ENCODE measurements at places on chromosomes 6 and 20.

DNA sequence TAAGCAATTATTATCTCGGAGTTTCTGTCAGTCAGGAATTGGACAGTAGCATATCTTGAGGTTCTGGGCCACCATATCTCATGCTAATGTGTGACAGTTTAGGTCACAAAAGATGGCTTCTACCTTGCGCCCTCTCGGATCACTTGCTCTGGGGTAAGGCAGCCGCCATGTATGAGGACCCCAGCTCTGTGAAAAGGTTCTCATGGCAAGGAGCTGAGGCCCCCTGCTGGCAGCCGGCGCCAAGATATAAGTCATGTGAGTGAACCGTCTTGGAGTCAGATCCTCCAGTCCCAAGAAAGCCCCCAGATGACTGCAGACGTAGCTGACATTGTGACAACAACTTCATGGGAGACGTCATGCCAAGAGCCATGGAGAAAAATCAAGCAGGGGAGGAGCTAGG lies 670.8 kb downstream of the KIF16B start:
- no peak for DNase-seq

GRCh38 chr20:25571240-25571639 lies 14.1 kb downstream of the NINL start:
- DNase-seq: no peak

DNA sequence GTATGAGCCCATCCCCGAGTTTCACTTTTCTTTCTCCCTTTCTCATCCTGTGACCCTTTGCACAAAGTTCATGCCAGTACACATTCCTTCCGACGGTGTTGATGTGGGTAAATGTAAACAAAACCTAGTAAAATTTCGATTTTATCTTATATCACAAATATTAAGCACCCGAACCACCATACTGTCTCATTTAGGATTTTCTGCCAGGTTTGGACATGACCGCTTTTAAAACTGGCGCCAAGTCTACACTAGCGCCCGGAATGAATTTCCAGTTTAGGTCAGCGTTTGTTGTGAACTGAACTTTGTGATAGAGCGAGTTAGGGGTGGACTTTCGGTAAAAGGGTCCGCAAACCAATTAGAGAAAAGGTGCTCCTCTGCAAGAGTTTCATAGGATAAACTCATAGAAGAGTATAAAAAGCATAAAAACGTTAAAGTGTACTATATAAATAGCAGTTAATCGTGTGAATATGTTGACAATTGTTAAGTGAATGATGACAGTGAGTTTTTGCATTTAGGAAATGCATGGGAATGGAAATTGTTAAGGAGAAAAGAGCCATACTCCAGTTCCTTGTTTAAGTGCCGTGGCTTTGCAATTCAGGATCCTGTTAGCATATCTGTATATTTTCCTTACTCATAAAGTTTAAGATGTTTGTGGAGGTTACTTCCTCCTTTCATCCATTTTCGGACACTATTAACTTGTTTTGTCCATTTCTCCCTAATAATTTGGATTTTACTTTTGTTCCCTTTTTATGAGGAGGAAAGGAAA lies 937 bp downstream of the AKAP7 start:
- DNase-seq: peak; percentile 53

- no peak for DNase-seq
Observed at GRCh38 chr20:9200620-9201019, 131.7 kb downstream of the PLCB4 start.

- DNase-seq: no peak
Observed at GRCh38 chr20:48782053-48782452, 45.7 kb downstream of the PREX1 start.

GRCh38 chr20:3788685-3789155 lies 2.2 kb upstream of the CENPB start:
- no peak for DNase-seq

- DNase-seq: peak; percentile 38
Observed at GRCh38 chr20:43938932-43939761, 24.5 kb downstream of the TOX2 start.

DNA sequence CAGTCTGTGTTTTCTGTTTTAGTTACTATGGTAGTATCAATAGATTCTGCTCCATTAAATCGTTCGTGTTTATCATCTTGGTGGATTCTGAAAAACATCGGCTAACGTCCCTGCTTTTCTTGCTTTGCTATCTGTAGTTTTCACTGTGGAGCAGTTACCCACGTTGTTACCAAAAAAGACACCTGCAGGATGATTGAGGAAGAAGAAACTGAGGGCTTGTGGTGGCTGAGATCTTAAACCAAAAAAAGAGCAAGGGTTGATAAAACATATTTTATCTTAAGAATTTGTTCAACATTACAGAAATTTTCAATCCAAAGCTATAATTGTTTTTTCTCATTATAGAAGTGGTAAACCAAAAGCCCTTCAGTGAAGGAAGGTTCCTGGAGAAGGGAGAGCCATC lies 166.3 kb downstream of the FARS2 start:
- DNase-seq: no peak

- DNase-seq: no peak
Observed at GRCh38 chr6:43481591-43482236, 4.3 kb downstream of the TJAP1 start.

GRCh38 chr20:11755071-11755841 lies 162.4 kb upstream of the BTBD3 start:
- DNase-seq: no peak

- DNase-seq: no peak
Observed at GRCh38 chr6:134422426-134423231, 104.7 kb upstream of the SGK1 start.

DNA sequence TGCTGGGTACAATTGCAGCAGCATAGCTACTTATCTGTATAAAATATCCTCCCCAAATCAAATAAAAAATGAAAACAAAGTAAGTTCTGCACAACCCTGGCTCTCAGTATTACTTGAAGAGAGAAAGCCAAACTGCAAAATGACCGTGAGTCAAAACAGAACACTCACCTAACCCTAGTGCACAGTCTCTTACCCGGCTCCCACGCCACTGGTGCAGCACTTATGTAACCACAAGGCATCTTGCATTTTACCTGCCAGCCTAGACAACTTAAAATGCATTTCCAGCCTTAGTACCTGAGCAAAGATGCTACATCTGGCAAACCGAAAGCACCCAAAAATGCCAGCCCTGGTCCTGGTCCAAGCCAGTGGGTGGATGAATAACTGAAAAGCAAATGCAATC lies 12.4 kb upstream of the SIRPB1 start:
- DNase-seq: no peak

DNA sequence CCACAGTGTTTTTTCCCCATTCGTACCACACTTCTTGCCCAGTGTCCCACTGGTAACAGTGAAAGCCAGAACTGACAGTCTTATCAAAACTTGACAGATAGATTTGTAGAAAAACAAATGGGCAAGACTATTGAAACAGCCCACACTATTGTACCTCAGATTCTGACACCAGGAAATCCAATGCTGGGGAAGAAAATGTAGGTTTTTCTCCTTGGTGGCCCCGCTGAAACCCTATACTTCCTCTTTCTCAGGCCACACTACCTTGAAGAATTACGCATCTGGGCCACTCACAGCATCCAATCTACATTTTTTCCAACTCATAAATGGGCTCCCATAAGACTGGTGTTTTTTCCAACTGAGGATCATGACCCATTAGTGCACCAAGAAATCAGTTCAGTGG lies 90.9 kb upstream of the HDDC2 start:
- DNase-seq: no peak

DNA sequence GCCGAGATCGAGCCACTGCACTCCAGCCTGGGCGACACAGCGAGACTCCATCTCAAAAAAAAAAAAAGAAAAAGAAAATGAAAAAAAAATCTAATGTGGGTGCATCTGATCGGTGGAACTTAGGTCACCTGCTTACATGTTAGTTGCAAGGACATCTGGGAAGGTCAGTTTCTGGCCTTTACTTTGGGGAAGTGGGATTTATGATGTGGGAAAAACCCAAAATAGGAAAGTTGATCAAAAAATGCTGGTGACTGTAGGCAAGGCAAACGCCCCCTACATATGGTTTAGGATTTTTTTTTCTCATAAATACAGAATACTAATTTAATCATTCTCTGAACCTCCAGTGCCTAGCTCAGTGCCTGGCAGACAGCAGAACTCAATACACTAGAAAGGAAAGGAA lies 69.2 kb upstream of the PIM1 start:
- DNase-seq: no peak

- no peak for DNase-seq
Observed at GRCh38 chr20:49490689-49491088, 8.2 kb upstream of the KCNB1 start.

DNA sequence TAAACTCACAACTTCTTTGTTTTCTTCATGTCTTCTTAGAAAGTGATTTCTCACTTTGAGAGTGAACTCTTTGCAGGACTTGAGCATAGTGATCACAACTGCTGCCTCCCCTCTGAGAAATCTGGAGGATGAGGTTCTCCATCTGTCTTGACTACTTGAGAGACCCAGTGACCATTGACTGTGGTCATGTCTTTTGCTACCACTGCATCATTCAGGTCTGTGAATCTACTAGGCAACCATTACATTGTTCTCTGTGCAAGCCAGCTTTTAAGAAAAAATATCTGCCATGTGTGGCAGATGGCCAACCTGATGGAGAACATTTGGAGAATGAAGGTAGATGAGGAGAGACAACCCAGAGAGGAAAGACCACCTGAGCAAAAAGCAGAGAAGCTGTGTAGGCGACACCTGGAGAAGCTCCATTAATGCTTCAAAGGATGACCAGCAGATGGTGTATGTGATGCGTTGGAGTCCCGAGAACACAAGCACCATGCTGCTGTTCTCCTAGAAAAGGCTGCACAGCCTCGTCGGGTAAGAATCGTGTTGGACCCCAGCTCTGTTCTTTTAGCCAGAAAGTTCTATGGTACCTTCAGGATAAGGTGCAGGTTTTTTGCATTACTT lies 25.1 kb upstream of the TRIM26 start:
- DNase-seq: peak; percentile 14

DNA sequence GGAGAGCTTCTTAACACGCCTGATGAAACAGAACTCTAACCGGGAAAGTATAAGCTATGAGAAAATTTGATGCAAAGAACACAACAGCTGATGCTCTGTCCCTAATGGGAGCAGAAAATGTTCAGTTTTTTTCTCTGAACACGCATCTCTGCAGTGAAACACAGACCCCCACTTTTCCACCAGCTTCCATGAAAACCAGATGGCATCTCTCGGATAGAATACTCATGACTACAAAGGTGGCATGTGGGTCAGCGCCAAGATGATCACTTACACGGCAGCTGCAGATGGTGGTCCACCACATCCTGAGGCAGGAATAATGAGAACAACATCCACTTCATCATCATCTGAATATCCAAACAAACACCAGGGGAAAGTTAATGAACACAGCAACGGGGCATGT lies 85.2 kb upstream of the CNR1 start:
- DNase-seq: no peak

GRCh38 chr6:100881707-100882040 lies 545 bp upstream of the ASCC3 start:
- DNase-seq: no peak

DNA sequence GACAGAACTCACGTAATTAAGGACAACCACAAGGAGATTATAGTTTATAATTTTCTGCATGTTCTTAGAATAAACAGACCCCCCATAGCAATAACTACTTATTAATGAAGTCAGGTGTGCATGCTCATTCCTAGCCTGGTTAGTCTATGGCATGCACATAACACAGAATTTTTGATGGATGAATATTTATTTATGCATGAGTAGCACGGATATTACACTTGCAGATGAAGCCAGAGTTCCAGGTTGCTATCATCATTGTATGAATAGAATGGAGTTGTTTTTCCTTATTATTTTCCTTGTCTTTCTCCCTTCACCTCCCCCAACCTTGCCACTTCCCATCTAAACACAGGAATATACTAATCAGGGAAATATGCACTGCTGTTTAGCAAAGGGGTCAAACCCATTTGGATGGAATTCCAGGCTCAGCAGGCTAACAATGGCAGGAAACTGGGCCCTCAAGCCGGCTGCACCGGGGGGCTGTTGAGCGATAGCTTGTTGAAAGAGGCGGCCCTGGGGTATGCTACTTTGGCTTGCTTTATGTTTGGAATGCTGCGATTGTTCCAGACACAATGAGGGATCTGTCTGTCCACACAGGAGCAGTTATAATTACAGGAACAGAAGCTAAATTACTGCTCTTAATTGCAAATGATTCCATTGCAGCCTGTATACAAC lies 112.6 kb downstream of the TMEM170B start:
- DNase-seq: no peak

DNA sequence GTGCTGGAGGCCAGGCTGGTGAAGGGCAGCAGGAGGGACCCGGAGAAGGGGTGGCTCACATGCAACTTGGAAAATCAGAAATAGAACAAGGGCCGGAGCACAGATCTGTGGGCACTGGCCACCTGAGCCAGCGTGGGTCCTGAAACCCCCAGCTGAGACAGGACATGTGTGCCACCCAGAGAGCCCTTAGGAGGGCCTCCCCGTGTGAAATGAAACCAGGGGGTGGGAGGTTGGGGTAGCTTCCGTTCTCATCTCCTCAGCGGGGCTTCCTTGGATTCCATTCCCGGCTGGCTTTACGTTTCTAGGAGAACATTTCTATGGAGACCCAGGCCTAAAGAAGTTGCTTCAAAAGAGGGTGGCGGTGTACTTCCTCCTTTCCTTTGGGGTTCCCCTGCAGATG lies 5.7 kb downstream of the FOXP4 start:
- no peak for DNase-seq

DNA sequence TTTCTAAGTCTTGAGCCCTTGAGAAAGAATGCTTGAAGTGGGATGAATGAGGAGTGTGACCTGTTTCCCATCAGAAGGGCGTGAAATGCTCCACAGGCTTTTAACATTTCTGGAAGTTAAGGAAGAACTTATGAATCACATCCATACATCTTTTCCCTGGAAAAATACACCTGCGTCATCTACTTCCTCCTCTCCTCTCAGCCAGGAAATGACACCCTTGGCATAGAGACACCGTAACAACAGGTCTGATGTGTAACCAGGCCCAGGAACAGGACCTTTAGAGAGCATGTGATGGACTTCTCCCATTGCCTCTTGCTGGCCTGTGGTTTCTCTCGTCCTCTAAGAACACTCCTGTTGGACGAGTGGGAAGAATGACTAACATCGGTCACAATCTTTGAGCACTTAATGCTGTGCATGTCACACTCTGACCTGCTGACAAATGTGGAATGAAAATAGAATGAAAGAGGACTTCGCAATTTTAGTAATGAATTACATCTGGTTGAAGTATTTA lies 28.5 kb upstream of the CITED2 start:
- no peak for DNase-seq

GRCh38 chr6:99184696-99185095 lies 164.8 kb downstream of the FAXC start:
- DNase-seq: no peak

DNA sequence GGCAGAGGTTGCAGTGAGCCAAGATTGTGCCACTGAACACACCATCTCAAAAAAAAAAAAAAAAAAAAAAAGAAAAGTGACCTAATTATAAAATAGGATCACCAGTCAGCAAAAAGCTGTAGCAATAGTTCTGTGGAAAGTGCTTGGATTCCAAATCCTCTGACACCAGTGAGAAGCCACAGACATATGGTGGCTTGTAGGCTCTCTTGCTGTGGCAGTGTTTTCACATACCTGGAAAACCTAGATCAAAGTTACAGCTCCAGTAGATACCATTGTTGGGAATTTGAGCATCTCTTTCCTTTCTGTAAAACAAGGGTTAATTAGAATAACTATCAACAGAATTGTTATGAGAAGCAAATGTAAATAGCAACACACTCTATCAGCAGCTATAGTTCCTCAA lies 4.1 kb downstream of the CCDC170 start:
- no peak for DNase-seq

Data from muscle of back (tissue), 13 donors.